H9 (cell line): ENCODE measurements at places on chromosomes 11 and 22. TPM values are rescaled to one million over a fixed set of nuclear protein-coding genes. Genes with fewer than 3 reads are reported as not detected.

DNA sequence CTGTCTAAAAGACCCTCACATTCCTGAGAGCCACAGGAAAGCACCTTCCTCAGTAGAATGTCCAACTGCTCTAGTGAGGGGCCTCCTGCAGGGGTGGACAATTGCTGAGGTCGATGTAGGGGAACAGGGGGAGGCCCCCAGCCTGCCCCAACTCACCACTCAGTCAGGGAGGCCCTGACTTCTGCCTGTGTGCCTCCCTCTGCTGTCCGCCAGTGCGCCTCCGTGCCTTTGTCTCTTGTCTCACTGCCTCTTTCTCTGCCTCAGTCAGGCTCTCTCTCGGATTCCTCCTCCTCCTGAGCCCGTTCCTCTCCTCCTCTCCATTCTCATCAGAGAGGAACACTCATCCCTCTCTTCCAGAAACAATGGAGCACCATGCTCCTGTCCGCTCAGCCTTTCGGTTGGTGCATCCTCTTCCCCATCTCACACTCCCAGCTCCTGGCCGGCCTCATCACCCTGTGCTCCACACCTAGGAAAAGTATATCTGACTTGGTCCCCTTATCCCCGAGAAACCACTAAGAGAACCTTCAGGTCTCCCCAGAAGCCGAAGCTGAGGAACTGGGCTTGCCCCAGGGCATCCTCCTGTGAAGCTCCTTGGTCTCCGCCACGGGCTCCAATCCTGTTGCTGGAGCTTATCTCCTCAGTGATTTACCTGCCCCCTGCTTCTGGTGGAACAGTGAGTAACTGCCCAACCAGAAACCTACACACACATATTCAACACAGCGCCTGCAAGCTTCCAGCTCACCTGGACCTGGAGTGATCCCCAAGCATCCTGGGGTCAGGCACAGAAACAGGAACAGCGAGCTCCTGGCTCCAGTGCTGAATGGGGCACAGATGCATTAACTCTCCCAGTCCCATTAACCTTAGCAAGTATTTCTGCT, 2.3 kb downstream of the B3GAT1 start:
- peaks cover 3% of the 10 kb centered on the region; the same call in 2 of the 3 replicates for H3K36me3 ChIP-seq
- H3K4me3 ChIP-seq, result peak overlapping the region; percentile 88
- H3K27me3 ChIP-seq, result no peaks in the 10 kb centered on the region
- H3K4me1 ChIP-seq, result peaks cover 16% of the 10 kb centered on the region; the same call in 1 of the 2 replicates
- no peak for DNase-seq
- no peak overlapping the region for H3K27ac ChIP-seq

Gene C11orf65
- 0.55 and 0.66 TPM in 2 replicates for total RNA-seq

Gene GTSE1
- total RNA-seq, result 40.6 and 42.6 TPM in 2 replicates

Gene MMP3
- total RNA-seq, result not detected in 2 replicates

GRCh38 chr11:4066910-4067309, 27.7 kb upstream of the RRM1 start:
- DNase-seq, result no peak
- H3K27me3 ChIP-seq, result no peaks in the 10 kb centered on the region
- H3K4me3 ChIP-seq, result no peak overlapping the region
- no peaks in the 10 kb centered on the region for H3K36me3 ChIP-seq

DNA sequence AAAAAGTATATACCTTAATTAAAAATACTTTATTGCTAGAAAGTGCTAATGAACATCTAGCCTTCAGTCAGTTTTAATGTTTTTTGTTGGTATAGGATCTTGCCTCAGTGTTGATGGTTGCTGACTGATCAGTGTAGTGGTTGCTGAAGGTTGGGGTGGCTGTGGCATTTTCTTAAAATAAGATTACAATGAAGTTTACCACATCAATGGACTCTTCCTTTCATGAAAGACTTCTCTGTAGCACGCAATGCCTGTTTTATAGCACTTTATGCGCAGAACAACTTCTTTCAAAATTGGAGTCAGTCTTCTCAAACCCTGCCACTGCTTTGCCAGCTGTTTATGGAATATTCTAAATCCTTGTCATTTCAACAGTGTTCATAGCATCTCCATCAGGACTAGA, 50.6 kb downstream of the LDLRAD3 start:
- peaks cover 15% of the 10 kb centered on the region for H3K4me1 ChIP-seq
- DNase-seq, result no peak
- no peak overlapping the region for H3K27ac ChIP-seq
- no peak overlapping the region for H3K4me3 ChIP-seq
- peaks cover 21% of the 10 kb centered on the region for H3K36me3 ChIP-seq

Gene ANGPTL5
- not detected in 2 replicates for total RNA-seq

- no peak overlapping the region for H3K27ac ChIP-seq
- no peak overlapping the region for H3K4me3 ChIP-seq
- H3K27me3 ChIP-seq, result no peaks in the 10 kb centered on the region; the same call in 1 of the 2 replicates
- peaks cover 6% of the 10 kb centered on the region; the same call in 1 of the 2 replicates for H3K4me1 ChIP-seq
- DNase-seq, result no peak
Measured at GRCh38 chr11:61976420-61976800, 9.0 kb upstream of the FTH1 start.

DNA sequence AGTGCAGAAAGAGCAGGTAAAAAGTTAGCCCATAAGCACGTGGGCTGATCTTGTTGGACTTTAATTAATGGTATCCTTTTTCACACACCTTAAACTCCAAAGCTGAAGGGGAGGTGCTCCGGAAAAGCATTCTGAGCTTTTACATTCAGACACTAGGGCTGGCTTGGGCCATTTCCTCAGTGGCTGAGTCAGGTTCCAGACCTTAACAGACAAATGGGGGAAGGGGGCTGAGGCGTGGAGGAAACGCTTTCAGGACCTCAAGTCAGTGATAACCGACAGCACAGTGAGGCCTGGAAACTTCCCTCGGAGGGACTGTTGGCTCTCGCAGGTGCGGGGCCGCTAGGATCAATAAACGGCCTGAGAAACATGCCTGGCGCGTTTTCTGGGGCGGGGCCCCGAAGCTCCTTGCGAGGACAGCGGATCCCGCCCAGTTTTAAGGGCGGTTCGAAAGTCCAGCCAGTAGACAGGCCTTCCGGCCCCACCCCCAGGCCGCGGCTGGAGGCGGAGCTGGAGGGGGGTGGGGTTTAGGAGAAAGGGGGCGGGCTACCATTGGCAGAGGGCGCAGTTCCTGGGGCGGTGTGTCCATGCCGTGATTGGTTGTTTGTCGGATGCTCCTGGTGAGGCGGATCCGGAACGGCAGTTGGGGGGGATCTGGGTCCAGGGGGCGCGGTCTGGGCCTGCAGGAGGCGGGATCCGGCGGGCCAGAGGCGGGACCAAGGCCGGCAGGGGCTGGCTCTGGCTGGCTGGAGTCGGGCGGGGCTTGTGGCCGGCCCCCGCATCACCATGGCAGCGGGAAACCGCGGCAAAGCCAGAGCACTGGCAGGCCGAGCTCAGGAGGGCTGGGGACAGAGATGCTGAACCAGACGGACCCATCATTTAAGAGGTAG, 8.0 kb downstream of the C11orf52 start:
- no peaks in the 10 kb centered on the region for H3K36me3 ChIP-seq
- peak overlapping the region; percentile 67 for H3K4me3 ChIP-seq
- no peaks in the 10 kb centered on the region for H3K27me3 ChIP-seq
- peak overlapping the region; percentile 14 for H3K27ac ChIP-seq
- DNase-seq, result peak; percentile 98

DNA sequence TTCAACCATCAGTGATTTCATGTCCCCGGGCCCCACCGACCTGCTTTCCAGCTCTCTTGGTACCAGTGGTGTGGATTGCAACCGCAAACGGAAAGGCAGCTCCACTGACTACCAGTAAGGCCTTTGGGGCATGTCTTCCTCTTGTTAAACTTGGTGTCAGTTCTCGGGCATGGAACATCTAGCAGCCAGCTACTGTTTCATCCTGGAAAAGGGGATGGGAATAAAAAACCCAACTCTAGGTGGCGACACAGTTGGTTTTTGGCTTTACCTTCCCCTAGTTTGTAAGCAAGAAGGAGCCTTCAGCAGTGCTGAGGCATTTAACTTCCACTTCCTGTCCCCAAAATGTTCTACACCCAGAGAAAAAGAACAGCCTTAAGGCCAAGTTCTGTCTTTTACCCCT, 76.7 kb downstream of the BMAL1 start:
- no peak overlapping the region for H3K4me3 ChIP-seq
- no peaks in the 10 kb centered on the region for H3K27me3 ChIP-seq

DNA sequence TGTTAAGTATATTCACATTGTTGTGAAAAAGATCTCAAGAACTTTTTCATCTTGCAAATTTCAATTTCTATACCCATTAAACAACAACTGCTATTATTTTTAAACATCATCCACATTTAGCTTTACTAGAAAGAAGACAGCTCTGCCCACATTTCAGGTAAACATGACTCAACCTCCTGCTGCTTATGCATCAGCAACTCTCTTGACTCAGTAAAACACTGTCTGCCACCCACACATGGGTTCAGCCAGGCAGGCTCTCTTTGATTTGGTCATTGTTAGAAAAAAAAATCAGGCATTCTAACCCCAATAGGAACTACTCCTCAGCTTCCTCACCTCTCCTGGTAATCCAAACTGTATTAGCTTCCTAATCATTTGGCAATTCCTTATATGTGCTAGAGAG, 5.1 kb upstream of the ENDOD1 start:
- H3K4me3 ChIP-seq, result no peak overlapping the region
- peaks cover 3% of the 10 kb centered on the region; the same call in 1 of the 2 replicates for H3K4me1 ChIP-seq

Gene OR2AG2
- total RNA-seq, result 0.26 and 0.33 TPM in 2 replicates

Gene TMEM121B
- 8.1 and 8.7 TPM in 2 replicates for total RNA-seq
